Activated CD8-positive, alpha-beta T cell treated with anti-CD3 and anti-CD28 coated beads for 36 hours (primary cell): ENCODE measurements at places on chromosomes 7 and 10.

- no peak for DNase-seq
Observed at GRCh38 chr10:14592566-14592965, 182.1 kb downstream of the FAM107B start.

DNA sequence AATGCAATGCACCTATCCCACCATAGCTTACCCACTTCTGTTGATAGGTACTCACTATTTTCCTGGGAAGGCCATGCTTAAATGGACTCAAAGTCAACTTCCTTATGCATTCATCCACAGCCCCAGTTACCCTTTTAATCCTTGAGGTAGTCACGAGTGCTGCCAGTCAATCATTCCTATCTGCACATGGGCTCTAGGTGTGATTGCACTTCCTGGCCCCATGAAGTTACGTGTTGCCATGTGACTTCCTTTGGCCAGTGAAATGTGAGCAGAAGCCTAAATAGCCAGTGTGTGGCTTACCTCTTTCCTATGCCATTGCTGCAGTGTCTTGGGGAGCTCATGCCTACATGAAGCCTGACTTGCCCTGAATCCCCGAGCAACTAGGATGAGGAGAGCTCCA is 23.5 kb upstream of the EIF5AL1 start:
- no peak for DNase-seq

DNA sequence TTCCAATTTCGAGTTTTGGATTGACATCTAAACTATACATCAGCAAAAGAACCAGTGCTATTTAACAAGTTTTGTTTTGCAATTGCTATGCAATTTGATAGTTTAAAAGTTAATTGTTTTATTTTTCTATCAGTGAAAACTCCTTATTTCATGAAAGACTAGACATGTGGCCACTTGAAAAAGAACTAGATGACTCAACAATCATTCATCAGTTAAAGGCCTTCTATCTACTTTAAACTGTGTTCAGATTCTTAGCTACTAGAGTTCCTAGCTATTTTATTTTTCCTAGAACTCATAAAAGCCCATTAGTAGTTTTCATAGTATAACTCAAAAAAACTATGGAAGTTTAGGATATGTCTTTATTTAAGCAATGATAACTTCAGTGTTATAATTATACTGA is 104.6 kb upstream of the LSM8 start:
- no peak for DNase-seq

GRCh38 chr7:155804897-155805825 is 7.1 kb downstream of the SHH start:
- peak; percentile 66 for DNase-seq

GRCh38 chr7:24727154-24728120 is 29.8 kb downstream of the GSDME start:
- no peak for DNase-seq

- no peak for DNase-seq
Observed at GRCh38 chr7:37100735-37101331, 347.8 kb downstream of the ELMO1 start.

DNA sequence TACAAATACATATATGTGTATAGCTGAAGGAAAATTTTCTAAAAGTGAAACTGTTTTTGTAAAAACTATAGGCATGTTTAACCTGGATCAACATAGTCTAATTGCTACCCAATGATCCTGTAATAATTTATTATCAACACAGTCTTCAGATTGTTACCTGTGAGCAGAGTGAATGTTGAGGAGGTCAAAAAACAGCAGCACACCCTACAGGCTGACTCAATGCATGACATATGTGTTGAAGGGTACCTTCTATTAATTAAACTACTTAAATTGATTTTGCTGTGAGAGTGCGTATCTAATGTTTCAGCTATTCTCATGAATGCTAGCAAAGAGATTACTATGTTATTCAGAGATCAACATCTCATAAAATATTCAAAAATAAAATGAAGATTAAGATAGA is 411.4 kb downstream of the TNS3 start:
- no peak for DNase-seq

DNA sequence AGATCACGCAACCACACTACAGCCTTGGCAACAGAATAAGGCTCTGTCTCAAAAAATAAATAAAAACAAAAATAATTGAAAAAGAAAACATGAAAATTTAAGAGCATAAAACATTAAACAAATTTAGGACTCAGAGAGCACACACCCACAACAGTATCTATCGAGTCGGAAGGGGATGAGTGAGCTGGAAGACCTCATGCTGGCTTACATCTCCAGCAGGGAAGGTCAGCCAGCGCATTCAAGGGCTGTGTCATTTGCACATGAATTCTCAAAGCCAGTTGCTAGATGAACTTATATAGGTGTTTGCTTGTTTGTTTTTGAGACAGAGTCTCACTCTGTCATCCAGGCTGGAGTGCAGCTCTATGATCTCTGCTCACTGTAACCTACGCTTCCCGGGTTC is 50.3 kb downstream of the SRRM3 start:
- no peak for DNase-seq

DNA sequence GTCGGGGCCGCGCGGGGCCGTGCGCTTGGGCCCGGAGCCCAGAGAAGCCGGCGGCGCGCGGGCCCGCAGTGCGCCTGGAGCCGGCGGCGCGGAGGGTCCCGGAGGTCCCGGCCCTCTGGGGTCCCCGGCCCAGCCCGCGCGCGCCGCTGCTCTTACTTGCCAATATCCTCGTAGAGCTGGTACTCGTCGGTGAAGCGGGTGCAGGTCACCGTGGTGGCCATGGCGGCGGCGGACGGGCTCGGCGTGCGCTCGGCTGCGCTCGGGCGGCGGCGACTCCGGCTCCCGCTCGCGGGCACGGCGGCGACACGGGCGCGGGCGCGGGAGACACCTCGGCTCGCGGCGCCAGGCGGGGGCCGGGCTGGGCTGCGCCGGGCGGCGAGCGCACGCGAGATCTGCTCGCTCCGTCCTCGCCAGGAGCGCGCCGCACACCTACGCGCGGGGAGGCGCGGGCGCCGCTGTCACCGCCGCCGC is at the start of gene CAMK2B:
CAMK2B (minus strand) TSS at position 394 of the 471 bp plus-strand sequence; CDS start at position 221, 173 bp downstream.
- DNase-seq: no peak

- DNase-seq: no peak
Observed at GRCh38 chr10:127745861-127746260, 8.9 kb downstream of the FOXI2 start.

DNA sequence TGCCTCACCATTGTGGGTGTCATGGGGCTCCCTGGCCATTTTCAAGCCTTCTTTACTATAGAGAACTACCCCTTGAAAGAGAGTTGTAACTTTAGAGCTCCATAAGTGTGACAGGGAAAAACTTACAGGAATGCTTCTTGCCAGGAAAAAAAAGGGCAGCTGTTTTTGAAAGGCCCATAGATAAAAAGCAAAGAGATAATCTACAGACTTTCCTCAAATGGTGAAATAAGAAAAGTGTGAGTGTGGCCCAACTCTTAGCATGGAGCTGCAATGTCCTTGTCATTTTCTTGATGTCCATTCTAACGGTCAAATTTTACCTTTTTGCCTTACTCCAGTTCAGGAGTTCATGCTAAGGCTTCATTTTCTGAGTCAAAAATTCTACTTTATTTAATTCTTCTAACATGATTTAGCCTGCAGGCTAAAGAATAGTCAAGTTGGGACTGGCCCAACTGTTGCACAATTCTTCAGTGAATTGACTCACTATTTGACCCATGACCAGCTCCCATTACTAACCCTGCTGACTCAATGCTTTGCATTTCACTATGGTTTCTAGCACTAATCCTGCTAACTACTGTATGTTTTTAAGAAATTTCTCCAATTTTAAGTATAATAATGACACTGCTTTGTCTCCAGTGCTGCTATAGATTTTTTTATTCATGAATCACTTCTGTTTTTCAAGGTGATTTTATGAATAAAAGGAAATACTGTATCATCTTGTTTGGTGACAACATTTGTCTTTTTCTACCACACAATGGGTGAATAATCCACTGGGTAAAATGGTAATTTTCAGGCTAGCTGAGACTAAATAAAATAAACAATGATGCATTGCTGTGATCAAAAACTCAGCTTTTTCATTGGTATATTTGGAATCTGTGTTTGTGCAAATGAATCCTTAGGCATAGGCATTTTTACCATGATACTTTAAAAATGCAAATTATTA is 41.4 kb upstream of the SGCE start:
- no peak for DNase-seq

DNA sequence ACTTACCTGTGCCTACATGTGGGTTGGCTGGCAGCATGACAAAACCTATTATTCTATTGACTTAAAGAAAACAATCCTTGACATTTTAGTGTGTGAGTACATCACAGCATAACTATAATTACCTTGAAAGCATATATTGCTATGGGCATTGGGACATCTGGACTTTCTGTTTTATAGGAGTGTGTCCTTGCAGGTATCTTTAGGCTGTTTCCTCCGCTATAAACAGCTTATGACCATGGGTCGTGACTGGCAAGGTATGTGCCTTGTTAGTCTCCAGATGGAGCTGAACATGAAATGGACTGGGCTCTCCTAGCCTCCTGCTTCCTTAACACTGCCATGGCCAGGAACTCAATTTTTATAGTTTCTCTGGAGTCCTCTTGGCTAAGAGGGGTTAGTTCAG is 317.4 kb upstream of the COBL start:
- no peak for DNase-seq

DNA sequence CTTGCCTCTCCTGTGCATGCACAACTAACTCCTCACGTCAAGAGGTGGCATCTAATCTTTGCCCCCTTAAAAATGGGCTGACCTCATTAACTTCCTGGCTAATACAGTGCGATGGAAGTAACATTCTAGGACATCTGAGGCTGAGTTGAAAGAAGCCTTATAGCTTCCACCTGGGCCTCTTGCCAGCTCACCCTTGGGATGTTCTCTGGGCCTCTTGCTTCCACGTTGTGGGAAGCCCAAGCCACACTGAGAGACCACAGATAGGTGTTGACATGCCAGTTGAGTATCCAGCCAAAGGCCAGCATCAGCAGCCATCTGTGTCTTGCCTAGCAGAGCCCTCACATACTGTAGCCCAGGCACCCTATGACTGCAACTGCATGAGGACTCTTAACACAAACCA is 60.8 kb upstream of the GDF10 start:
- DNase-seq: no peak

- DNase-seq: peak; percentile 70
Observed at GRCh38 chr10:100653957-100654781, 91.2 kb upstream of the PAX2 start.

DNA sequence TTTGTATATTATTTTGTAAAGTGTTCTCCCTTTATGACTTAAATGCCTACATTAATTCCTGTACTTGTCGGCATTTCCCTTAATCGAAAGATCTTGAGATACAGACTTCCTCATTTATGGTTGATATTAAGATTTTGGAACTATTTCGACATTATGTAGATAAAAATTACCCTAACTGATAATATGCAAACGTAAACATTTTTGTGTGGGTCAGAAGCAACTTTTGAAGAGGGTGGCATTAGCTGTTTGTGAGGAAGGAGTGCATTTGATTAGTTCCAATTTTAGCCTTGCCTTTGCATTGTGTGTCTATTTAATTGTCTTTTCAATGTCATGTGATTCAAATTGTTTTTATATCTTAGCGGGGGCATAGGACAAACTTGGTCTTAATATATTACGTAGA is 114.7 kb downstream of the BICC1 start:
- DNase-seq: no peak

GRCh38 chr7:28477041-28477442 is 64.7 kb downstream of the CREB5 start:
- DNase-seq: no peak

GRCh38 chr10:782751-783648 is 93.5 kb upstream of the DIP2C start:
- DNase-seq: no peak

- DNase-seq: no peak
Observed at GRCh38 chr10:61073391-61073790, 129.4 kb upstream of the RHOBTB1 start.

GRCh38 chr7:121837462-121837861 is 35.5 kb upstream of the PTPRZ1 start:
- no peak for DNase-seq

DNA sequence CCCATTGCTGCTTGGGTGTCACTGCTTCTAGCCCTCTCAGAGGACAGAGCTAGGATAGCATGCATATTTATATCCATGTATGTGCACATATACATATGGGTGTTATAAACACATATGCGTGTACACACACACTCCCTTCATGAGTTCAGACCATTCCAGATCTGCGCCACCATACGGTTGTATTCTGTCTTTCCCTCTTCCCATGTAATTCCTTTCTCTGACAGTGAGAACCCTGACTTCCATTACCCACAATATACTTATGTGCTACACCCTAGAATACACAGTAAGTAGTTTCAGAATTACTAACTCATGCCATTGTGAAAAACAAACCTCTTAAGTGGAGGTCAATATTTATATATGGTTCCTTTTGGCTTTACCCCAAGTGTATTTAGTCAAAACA is 116.6 kb upstream of the SAMD8 start:
- no peak for DNase-seq

GRCh38 chr7:77797734-77798393 is 370 bp downstream of the TMEM60 start:
- DNase-seq: no peak

DNA sequence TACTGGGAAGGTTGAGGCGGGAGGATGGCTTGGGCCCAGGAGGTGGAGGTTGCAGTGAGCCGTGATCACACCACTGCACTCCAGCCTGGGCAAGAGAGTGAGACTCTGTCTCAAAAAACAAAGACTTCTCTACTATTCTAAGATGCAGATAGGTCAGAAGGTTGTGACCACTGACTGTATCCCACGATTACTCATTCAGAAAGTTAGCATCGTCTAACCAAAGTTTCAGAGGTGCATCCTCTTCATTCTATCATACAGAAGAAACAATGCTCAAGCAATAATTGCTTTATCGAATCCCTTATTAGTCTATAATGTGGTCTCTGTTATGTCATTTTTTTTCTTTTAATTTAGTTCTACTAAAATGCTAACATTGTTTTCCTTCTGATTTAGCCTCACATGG is 348.7 kb upstream of the LRGUK start:
- DNase-seq: peak; percentile 2

DNA sequence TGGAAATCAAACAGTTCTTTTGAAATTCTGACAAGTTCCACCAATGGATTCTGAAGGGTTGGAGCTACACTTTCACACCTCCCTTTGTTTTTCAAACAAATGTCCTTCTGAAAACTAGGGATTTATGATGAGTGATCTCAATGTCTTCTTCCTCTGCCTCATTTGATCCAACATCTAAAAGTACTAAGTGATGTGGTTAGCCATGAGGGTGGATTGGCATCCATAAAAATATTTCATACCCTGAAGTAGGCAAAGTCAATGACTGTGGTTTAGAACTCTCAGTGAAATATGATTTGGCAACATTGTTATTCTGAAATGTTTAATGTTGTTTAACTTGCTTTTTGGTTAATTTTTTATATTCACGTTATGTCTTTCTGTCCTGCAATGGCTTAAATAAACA is 136.9 kb downstream of the MBL2 start:
- DNase-seq: no peak

GRCh38 chr10:55283031-55283430 is 482.0 kb upstream of the PCDH15 start:
- no peak for DNase-seq

GRCh38 chr7:33937871-33938270 is 32.5 kb downstream of the BMPER start:
- no peak for DNase-seq

DNA sequence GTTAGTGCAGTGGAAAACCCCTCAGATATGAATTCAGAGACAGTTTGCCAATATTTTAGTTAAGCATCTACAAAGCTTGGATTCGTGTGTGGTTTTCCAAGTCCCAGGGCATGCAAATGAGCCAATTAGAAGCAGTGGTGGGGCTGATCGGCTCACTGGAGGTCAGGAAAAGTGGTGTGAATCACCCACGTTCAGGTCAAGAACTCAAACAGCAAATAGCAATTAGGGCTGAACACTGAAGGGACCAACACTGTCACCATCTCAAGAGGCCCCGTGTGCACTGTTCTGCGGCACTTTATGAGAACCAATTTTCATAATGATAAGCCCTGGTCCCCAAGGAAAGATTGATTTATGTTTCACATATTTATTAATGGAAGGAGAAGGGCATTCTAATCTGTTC is 68.9 kb downstream of the ADARB2 start:
- no peak for DNase-seq
